ENCODE measurements at places on chromosomes 11 and 22.

GRCh38 chr11:7019500-7020182 is 505 bp downstream of the ZNF214 start:
- no peak for DNase-seq

DNA sequence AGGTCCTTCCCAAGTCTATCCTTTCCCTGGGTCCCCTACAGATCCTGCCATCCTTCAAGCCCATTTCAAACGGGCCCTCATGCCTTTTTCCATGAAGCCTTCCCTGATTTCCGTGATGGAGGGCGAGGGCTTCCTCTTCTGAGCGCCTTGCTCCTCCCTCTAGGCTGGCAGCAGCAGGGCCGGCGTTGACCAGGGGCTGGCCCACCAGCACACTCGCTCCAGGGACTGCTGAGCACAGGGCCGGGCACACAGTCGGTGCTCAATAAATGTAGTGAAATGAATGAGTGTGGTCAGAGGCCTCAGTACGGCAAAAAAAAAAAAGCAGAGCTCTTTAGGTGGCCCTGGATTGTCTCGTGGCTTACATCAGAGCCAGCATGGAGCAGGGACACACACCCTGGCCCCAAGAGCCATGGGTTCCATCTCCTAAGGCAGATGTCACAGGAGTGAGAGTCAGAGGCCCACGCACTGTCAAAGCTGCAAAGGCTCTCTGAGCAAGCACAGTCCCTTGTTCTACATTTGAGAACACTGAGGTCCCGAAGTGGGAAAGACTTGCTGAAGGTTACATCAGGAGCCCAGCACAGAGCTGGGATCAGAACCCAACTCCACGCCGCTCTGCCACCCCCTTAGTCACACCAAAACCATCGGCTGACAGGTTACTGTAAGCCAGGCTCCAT is 3.1 kb downstream of the IL2RB start:
- no peak for DNase-seq

DNA sequence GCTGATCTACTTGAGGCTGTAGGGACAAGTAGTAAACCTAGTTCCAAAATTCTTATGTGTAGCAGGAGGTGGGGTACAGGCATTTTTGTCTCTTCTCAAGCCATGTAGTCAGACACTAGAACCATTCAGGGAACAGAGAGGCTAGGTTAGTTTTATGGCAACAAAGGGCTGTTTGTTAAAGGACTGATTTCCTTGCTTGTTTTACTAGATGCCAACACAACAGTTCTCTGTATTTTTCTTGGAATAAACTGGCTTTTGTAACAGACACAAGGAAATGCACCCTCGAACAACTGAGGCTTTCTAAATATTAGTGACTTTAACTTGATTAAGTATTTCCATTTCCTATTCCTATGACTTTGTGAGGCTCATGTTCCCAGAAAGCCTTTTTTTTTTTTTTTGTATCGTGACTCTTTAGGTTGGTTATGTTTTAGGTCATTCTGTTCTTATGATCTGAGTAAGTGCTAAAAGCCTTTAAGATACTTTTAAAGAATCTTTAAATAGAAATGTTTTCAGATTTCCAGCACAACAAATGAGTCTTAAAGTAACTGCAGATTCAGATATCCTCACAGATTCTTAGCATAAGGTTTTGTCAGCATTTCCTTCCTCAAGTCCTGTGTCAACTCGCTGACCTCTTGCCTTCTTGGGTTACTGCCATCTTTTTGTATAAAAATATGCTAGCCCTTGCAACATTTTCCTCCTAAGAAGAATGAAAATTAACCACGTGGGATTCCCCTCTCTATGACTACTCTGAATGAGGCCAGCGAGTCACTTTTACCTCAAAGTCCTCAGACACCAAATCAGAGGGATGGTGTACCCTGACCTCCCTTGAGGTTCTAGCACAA is 92.5 kb downstream of the CCDC83 start:
- no peak for DNase-seq

DNA sequence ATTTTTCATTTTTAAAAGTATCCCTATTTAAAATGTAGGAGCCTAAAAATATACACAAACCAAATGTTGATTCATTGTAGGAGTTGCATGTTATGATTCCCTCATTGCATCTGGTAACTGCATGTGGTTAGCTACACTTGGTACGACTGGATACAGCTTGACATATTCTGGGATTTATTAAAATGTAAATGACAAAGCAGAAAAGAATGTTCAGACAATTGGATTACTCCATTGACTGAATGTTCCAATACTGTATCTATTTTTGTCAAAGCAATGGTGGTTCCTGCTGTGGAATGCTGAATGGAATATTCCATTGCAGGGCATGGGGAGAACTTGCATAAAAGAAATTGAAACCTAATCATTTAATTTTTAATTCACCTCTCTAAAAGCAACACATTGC is 30.8 kb downstream of the BLID start:
- DNase-seq: no peak

- no peak for DNase-seq
Measured at GRCh38 chr11:86570020-86570419, 102.4 kb downstream of the ME3 start.

- DNase-seq: no peak
Measured at GRCh38 chr11:10454878-10455631, at the start of gene AMPD3. Gene AMPD3 (plus strand): TSS chr11:10455264. CDS start chr11:10461520, 6,256 bp downstream.

- peak; percentile 1 for DNase-seq
Measured at GRCh38 chr11:65852508-65853245, 5.3 kb downstream of the CFL1 start.

- DNase-seq: no peak
Measured at GRCh38 chr22:25492162-25492561, 72.3 kb upstream of the GRK3 start.

GRCh38 chr11:101011881-101012280 is 117.7 kb downstream of the PGR start:
- no peak for DNase-seq

DNA sequence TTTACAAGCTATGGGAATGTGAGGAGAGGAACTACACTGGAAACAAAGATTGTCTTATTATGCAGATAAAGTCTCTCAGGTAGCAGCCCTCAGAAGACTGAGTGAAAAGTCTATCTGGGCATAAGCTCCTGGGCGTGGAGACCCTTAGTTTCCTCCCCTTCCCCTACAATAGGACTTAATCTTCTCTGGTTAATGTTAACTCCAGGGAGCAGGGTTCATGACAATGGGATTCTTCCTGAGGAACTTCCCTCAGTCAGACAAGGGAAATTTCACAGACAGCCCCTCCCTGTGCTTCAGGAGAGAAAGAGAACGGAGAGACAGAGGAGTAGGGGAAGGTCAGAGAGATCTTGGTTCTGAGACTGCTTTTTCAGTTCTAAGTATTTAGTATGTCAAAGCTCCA is 1428.6 kb downstream of the LRRC4C start:
- no peak for DNase-seq

DNA sequence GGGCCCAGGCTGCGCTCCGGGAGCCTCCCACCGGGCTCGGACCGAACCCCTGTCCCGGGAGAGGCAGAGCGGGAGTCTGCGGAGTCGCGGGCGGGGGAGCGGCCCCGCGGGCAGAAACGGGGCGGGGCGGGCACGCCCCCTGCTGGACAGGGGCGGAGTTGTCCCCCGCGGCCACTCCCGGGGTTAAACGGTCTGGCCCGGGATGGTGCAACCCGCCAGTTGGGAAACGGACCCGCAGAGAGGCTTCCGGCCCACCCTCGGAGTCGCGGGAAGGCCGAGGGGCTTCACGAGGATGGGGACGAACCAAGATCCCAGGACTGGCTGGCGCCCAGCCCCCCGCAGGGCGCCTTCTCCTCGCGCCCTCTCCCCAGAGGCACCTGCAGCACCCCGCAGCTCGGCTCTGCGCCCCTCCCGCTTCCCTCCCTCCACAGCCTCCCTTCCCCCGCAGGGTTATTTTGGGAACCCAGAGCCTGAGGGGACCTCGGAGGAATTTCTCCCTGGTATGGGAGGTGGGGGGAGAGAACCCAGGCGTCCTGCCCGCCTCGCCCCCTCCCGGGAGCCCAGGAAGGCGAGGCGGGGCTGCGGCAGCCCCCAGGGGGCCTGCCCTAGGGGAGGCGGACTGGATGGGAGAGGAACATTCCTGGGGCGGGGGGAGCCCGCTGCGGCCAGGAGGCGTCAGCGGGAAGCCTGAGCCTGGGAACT is 902 bp downstream of the RASGRP2 start:
- DNase-seq: peak; percentile 59

DNA sequence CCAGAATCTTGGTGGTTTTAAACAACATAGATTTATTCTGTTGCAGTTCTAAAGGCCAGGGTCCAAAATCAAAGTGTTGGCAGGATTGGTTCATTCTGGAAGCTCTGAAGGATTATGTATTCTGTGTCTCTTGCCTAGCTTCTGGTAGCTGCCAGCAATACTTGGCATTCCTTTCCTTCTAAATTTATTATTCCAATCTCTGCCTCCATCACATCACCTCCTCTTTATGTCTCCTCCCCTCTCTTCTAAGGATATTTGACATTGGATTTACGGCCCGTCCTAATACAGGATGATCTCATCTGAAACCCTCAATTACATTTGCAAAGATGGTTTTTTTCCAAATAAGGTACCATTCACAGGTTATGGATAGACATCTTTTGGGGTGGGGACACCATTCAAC is 186.5 kb downstream of the SBF2 start:
- DNase-seq: no peak

DNA sequence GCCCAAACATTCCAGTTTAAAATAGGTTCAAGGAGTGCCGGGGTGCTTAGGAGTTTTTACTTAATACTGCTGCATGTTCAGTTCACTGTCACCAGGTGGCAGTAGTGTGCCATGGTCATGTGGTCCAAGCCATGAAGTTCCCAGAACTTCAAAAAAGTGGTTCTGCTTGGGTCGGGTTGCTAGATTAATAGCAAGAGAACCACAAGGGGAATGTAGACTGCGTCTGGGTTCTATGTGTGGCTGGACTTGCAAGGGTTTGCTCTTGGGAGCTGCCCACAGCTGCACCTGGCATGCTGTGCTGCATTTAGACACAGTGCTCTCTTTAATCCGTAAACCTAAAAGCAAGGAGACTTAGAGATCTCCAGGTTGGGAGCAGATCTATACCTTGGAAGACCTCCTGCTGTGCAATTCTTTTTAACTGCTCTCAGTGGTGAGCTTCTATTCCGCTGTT is 6.5 kb upstream of the SPON1 start:
- peak; percentile 65 for DNase-seq

DNA sequence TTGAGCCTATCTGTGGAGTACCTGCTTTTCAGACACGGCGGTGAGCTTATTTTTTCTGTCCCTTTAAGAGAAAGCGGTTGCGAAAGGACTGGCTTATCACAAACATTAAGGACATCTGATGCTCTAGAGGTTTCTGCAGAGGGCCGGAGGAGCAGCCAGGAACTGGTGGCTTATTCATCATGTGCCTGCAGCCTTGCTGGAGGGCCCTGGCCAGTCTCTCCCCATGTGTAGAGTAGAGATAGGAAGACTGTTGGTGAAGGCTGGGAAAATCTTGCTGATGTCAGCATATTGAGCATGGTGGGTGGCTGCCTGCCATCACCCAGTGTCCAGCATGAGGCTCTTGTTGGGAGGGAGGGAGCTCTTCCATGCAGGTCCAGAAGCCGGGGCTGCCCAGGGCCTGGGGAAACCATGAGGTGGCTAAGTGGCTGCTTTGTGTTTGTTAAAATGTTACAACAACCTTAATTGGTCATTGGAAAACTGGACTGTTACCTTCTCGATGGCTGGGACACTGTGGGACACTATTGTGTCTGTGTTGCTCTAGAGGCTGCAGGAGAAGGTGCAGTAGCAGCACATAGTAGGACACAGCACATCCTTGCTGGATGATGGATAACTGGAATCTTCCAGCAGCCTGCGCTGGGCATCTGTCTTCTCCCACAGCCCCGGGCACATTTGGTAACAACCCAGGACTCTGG is 54.3 kb downstream of the TSPAN18 start:
- no peak for DNase-seq

DNA sequence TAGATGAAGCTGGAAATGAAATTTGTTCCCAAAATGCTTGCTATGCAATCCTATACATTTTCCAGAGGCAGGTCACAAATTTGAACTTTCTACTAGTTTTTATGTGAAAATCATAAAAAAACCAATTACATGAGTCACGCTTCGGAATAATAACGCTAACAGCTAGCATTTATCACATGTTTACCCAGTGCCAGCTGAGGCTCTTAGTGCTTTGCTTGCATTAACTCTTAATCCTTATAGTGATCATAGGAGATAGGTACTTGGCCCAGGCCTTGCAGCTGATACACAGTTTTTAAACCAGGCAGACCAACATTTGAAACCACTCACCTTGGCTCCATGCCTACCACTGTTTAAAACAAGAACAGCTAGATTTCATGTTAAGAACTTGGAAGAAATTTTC is 131.8 kb upstream of the RAG2 start:
- no peak for DNase-seq

- no peak for DNase-seq
Measured at GRCh38 chr22:24587251-24587650, 5.6 kb downstream of the LRRC75B start.

- DNase-seq: peak; percentile 83
Measured at GRCh38 chr22:46791201-46791731, 28.8 kb downstream of the TBC1D22A start.

- no peak for DNase-seq
Measured at GRCh38 chr11:10295064-10295901, 1.3 kb upstream of the SBF2 start.

GRCh38 chr11:74989260-74989638 is 516 bp downstream of the NEU3 start:
- DNase-seq: no peak

All from CD4-positive, alpha-beta T cell treated with Interleukin-6 at 100 ng/mL for 8 hours (primary cell).